ENCODE measurements at places on chromosomes 16 and 17. TPM values are rescaled to one million over a fixed set of nuclear protein-coding genes. Genes with fewer than 3 reads are reported as not detected.

GRCh38 chr17:1109606-1110540 is 69.9 kb downstream of the ABR start:
- peak; percentile 60 for DNase-seq

DNA sequence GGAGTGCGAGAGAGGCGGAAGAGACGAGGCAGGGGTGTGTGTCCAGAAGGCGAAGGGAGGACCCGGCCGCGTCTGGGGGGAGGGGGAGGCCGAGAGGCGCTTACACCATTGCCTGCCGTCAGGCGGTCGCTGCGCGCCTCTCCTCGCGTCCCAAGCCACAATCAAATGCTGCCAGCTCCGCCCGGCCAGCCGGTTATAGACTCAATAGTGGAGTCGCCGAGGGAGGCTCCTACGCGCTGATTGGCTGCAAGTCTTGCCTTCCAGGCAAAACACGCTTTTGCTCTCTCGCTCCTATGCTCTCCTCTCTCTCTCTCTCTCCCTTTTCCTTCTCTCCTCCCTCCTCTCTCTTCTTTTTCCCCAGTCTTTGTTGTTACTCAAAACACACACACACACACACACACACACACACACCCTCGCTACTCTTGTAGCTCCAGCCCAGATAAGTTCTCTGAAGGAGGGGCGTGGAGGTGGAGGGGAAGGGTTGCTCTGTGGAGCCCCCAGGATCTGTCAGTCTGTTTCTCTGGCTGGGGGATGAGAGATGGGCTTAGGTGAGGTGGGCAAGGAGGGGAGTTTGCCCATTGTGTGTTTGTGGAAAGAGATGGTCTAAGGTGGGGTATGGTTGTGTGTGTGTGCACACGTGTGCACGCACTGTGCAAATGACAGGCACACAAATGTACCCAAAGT is at the start of gene DLX3:
Gene DLX3 (minus strand): TSS at position 170 of the 684 bp plus-strand sequence. CDS start 226 bp downstream, outside the sequence.
- peak; percentile 87 for DNase-seq

DNA sequence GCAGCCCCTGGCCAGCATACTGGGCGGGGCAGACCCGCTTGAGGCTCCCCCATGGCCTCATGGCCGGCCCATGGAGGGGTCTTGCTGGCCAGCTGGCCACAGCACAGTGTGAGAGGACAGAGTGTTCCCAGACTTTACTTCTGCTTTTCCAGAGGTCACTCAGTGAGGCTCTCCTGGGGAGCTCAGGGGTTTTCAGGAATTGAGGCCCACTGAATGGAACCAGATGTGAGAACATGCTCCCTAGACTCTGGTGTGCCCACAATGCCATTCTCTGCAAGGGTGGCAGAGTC is 21.2 kb downstream of the ATP6V0D1 start:
- no peak for DNase-seq

GRCh38 chr17:4375039-4375748 is 8.7 kb upstream of the UBE2G1 start:
- no peak for DNase-seq

- peak; percentile 76 for DNase-seq
These were observed 83.9 kb upstream of the CIBAR2 start for GRCh38 chr16:85195900-85196772.

DNA sequence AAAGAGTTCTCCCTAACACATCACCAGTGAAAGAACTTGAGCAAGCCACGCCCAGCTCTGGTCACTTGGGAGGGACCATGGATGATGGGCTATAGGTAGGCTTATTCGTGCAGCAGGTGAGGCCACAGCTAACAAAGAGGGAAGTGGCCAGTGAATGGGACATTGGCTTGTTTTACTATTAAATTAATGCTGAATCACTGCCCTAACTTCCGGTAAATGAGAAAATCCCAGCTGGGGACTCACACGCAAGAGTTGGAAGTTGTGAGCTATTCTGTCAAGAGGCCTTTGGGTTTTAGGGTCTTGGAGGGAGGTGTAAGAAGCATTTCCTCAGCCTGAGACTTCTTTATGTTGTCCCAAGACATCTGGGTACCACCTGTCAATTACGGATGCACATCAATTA is 315.3 kb downstream of the XYLT1 start:
- DNase-seq = no peak

GRCh38 chr17:33545124-33545523 is 252.0 kb upstream of the ASIC2 start:
- DNase-seq = no peak

SLC52A1 gene
- total RNA-seq = not detected

RHBDL3 gene
- total RNA-seq = 0.75 TPM

GPRC5B gene
- total RNA-seq = 24.7 TPM

DNA sequence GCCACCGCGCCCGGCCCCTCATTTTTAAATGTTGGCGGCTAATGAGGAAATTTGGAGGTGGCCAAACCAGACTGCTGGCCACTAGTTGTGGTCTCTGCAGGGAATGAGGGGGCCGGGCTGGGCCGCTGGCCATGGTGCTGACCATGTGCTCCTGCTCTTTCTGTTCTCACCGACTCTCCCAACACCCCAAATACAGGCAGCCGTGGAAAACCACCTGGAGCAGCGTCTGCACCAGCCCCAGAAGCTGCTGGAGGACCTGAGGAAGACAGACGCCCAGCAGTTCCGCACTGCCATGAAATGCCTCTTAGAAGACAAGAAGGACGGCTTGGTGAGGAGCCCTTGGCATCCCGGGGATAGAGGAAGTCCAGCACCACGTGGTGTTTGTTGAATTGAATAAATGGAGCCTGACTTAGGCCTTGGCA is 21.3 kb downstream of the OTOA start:
- no peak for DNase-seq

- no peak for DNase-seq
These were observed 17.4 kb downstream of the ZNF423 start for GRCh38 chr16:49838441-49839016.

DNA sequence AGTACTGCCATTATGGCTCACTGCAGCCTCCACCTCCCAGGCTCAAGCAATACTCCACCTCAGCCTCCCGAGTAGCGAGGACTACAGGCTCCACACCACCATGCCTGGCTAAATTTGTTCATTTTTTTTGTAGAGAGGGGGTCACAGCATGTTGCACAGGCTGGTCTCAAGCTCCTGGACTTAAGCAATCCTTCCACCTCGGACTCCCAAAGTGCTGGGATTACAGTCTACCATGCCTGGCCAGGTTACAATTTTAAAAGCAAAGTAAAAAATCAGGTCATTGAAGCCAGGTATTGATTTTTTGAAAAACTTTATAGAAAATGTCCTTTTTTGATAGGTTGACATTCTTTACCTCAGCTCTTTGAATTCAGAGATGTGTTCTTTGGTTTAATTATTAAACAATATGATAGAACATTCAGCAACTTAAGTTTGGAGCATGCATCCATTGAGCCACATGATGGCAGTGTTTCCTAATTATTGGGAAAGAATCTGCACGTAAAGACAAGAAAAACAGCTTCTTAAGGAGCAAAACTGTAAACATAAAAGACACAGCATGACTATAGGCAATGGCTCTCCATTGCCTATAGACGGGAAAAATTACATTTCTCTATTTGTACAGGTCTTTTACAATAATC is 1.7 kb upstream of the SLC16A11 start:
- DNase-seq = no peak

- DNase-seq = no peak
These were observed 5.5 kb downstream of the COG1 start for GRCh38 chr17:73198201-73198929.

TPSD1 gene
- not detected for total RNA-seq
